Stimulated activated CD4-positive, alpha-beta T cell treated with anti-CD3 and anti-CD28 coated beads, TNF-alpha, amount 100 ng/mL, for 48 hours (primary cell): ENCODE measurements at places on chromosomes 6 and 20.

DNA sequence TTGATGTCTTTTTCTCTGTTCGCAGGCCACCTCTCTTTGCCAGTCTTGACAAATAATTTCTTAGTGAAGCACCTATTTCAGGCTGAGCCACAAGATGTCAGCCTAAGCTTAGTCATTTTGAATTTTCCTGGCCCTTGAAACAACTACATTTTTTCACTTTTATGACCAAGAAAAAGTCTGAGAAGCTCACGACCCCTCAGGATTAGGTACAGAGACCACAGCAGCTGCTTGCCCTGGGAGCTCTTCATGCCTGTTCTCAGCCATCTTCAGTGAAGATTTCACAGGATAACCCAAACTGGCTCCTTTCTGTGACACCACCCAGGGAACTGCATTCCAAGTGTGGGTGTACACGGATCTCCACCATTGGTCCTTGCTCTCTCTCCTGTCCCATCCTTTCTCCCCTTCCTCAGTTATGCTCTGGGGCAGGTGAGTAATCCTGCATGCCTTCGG, 38.4 kb upstream of the SPTLC3 start:
- DNase-seq: no peak

DNA sequence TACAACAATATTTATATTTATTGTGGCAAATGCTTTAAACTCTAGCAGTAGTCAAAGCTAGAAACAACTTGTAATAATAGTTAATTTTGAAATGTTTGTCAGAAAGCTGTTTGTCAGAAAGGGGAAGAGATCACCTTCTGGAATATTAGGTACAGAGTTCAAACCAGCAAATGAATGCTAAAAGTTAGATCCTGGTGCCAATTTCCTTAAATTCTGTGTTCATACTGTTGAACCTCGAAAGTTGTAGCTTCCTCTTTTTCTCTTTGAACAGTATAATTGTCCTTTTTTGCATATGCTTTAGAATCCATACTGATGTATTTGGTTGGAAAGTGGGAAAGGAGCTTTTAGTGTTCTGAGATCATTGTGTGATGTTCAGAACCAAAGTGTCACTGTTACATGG, 22.4 kb downstream of the ITCH start:
- DNase-seq: no peak

DNA sequence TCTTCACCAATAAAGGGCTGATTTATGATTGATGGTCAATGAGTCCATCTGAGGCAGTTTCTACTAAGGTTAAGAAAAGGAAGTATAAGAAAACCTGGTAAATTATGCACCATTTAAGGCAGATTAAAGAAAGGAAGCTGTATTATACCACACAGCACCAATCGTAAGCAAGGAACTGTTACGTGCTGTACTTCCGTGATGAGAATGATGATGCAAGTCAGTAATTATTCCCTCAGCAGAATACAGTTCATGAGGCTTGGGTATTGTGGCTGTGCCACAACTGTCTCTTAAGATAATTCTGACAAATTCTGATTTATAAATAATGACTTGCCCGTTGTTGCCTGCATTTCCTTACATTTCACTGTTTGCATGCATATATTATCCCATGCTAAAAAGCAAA, 699.0 kb downstream of the HDGFL1 start:
- no peak for DNase-seq

DNA sequence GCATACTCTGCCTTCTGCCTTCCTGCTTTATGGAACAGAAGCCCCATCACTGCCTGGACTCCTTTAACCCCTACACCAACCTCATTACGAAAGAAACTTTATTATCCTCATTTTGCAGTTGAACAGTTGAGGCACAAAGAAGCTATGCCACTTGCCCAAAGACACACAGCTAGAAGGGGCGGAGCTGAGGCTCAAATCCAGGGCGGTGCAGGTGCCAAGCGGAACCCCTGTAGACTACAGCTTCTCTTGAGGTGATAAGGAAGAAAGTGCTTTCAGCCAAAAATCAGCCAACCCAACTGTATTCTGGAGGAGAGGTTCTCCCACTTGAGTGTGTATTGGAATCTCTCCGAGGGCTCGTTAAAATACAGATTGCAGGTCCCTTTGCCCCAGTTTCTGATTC, 90.5 kb downstream of the PRND start:
- no peak for DNase-seq

GRCh38 chr6:166708460-166708859, 81.4 kb upstream of the RPS6KA2 start:
- DNase-seq: no peak

- no peak for DNase-seq
Observed at GRCh38 chr6:5866547-5867051, 140.1 kb downstream of the NRN1 start.

DNA sequence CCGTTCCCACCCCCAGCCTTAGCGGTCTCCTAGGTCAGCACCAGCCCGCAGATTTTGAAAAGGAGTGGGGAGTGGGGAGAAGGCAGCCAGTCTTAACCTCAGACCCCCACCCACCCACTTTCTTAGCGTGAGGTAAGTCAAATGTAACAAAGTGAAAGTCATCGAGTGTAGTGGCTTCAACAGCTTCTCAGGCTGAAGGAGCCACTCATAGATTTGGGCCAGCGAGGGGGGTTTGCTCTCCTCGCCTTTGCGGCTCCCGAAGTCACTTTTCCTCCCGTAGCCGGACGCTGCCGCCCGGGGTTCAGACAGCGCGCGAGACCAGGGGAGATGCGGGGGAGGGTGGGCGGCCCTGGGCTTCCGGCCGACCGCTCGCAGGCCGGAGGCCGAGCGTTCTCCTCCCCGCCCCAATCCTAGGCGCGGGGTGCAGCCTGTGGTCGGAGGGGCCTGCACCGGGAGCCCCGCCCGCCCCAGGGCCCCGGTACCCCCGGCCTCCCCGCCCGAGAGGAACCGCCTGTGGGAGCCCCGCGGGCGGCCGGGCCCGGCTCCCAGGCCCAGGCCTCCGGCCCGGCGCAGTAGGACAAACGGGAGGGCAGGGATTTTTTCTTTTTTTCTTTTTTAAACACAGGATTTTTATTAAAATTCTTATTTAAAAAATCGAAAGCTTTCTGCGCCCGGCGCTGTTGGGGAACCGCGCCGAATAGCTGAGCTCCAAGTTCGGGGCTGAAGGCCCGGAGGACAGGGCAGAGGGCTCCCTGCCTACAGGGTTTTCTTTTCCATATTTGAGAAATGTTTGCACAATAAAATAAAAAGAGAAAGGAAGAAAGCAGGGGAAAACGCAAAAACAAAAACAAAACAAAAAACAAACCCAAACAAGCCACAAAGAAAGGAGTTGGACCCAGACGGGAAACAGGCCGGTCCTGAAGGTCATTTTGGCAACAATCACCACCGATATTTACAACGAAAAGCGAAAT, 3.2 kb downstream of the NKX2-2 start:
- no peak for DNase-seq

DNA sequence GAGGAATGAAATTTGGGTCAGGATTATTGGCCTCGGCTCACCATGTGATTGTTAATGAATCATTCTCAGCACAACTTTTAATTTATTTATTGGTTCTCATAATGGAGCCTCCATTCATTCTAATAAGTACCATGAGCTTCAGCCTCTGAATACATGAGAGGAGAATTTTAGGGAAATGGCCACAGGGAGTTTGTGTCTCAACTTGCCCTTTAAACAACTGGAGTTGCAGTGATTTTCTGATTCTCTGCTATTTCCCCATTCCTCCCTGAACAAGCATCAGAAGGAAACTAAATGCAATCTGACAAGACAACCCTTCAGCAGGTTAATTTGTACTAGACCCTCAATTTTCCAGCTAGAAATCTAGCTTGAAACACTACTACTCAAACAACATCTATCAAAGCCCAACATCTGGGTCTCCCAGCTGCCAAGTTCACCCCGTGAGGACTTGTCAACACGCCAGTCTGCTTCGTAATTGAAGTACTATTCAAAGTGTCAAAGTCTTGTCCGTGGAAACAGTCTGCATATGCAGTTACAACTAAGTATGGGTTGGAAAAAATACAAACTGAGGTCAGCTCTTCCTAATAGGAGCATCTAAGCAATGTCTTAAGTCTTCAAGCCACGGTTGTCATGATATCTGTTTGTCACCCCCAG, 235.4 kb downstream of the CDH4 start:
- DNase-seq: no peak

DNA sequence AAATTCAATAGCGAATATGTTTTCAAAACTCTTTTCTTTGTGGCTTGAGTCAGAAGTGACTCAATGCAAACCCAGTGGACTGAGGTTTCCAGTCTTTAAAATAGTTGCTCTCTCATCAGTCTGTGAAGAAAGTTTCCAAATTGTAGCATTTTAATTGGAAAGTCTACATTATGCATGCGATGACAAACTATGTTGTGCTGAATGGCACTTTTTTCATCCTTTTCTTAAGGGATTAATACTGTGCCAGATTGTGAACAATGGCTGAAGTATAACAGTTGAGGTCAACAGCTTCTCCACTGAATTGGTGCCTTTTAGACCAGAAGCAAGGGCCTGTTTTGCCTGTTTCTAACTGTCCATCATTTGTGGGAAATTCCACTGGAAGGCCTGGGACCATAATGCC, 377.1 kb downstream of the BTBD9 start:
- no peak for DNase-seq

DNA sequence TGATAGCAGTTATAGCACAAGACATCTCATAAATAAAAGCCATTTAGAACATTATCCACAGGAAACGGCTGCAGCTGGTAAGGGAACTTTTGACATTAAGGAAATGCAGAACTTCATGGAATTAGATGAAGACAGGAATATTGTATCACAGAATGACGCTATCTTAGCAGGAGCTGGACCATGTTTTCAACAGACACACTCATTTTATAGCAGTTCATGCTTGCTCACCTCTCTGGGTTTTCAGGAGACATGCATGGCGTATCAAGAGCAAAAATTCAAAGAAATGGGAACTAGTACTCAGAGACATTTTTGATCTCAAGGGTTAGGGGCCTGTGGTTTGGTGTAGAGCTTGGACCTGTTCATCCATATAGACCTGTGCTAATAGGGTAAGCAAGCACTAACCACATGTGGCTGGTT, 125.0 kb downstream of the FYN start:
- no peak for DNase-seq

DNA sequence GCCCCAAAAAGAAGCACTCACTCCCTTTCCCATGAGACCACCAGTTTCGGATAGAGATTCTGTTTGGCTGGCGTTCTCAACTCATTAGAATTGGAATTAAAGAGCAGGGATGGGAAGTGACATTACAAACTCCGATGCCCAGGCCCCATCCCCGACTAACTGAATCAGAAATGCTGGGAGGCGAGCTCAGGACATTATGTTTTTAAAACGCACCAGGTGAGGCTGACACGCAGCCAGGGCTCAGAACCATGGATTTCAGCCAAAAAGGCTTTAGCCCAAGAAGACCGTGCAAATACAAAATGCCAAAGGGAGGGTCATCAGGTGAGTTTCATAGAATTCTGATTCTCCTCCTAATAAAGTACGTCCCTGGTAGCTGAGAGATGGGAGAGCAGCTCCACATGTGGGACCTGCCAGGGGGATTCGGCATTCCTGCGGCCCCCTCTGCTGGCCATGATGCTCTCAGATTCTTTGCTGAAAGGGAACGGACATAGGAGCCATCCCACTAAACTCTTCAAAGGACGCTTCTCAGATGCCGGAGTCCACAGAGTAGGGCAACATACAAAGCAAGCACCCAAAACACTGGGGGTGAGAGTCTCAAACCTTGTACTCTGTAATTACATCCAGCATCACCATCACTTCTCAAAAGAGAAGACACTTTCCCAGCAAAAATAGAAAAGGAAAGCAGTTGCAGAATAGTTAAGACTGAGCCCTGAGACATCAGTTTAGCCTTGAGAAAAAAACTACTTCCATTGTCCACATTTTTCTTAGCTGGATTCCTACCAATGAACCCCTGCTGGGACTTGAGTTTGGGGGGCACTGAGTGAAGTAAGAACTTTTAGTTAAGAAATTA, 205.2 kb downstream of the BMP7 start:
- no peak for DNase-seq

GRCh38 chr6:139882977-139883728, 508.7 kb upstream of the CITED2 start:
- no peak for DNase-seq

DNA sequence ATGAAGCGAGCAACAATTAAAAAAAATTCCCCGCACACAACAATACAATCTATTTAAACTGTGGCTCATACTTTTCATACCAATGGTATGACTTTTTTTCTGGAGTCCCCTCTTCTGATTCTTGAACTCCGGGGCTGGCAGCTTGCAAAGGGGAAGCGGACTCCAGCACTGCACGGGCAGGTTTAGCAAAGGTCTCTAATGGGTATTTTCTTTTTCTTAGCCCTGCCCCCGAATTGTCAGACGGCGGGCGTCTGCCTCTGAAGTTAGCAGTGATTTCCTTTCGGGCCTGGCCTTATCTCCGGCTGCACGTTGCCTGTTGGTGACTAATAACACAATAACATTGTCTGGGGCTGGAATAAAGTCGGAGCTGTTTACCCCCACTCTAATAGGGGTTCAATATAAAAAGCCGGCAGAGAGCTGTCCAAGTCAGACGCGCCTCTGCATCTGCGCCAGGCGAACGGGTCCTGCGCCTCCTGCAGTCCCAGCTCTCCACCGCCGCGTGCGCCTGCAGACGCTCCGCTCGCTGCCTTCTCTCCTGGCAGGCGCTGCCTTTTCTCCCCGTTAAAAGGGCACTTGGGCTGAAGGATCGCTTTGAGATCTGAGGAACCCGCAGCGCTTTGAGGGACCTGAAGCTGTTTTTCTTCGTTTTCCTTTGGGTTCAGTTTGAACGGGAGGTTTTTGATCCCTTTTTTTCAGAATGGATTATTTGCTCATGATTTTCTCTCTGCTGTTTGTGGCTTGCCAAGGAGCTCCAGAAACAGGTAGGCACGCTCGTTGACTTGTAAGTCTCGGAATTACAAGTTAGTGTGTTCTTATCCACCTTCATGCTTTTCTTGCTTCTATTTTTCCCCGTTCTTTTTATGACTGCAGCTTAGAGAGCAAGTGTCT, at the start of gene EDN1:
Gene EDN1, plus strand, starts transcription at position 429 of the 888 bp plus-strand sequence. Its CDS starts 269 bp downstream, at position 698.
- DNase-seq: peak; percentile 51

- DNase-seq: no peak
Observed at GRCh38 chr6:170143401-170144150, 147.3 kb downstream of the DLL1 start.

DNA sequence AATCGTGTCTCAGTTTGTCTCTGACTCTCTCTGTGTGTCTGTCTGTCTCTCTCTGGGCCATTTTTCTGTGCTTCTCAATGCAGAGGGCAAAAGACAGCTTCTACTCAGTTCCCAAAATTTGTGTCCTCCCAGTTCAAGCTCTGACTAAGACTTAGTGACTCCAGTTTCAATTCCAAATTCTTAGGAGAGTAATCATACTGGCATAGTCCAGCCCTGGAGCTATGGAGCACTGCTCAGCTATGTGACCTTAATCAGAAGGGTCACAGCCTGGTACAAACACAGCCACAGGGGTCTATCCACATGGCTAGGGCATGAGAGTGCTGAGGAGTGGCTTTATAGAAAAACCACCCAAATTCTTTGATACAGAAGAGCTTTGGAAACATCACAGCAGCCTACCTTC, 91.9 kb downstream of the FOXF2 start:
- DNase-seq: no peak

DNA sequence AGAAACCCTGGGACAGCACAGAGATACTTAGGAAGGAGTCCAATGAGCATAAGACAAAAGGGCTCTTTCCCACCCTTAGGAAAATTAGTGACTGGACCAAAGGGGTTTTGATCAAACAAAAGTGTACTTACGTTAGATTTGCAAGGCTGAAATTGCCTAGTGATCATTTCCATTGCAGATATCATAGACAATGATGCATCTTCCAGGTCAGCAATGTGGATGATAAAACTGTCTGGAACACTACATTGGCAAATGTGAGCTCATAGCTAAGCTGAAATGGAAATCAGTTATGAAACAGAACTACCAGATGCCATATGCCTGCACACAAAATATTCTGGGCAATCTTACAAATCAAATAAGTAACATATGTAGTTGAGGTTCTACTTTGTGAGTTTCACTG, 34.0 kb downstream of the LY86 start:
- DNase-seq: no peak

GRCh38 chr20:60063739-60064380, 105.6 kb downstream of the CDH26 start:
- DNase-seq: no peak
